Activated CD4-positive, alpha-beta memory T cell treated with anti-CD3 and anti-CD28 coated beads for 36 hours (primary cell): ENCODE measurements at places on chromosomes 3 and 15. TPM values are rescaled to one million over a fixed set of nuclear protein-coding genes. Genes with fewer than 3 reads are reported as not detected.

The PLA2G4F gene
- total RNA-seq: not detected

The ACP3 gene
- not detected for total RNA-seq

The SUSD5 gene
- not detected for total RNA-seq

The FRMD4B gene
- total RNA-seq: 32.8 TPM

The CCR9 gene
- not detected for total RNA-seq

The SLC15A2 gene
- 1.1 TPM for total RNA-seq

The GOLGA8T gene
- total RNA-seq: 0.19 TPM

The C3orf20 gene
- 0.12 TPM for total RNA-seq

The GOLGA6L9 gene
- total RNA-seq: 1.9 TPM

The RFTN1 gene
- 106 TPM for total RNA-seq

The IP6K1 gene
- 28.8 TPM for total RNA-seq

The PRSS50 gene
- not detected for total RNA-seq

The TMC3 gene
- not detected for total RNA-seq

The LMAN1L gene
- not detected for total RNA-seq

The DUOX2 gene
- total RNA-seq: 0.02 TPM

The TCAIM gene
- 17.9 TPM for total RNA-seq

The SMCO1 gene
- not detected for total RNA-seq

The ITIH3 gene
- not detected for total RNA-seq

The TRAT1 gene
- 20.7 TPM for total RNA-seq

The SLC28A2 gene
- total RNA-seq: not detected

The MED12L gene
- 1.5 TPM for total RNA-seq

The GHSR gene
- not detected for total RNA-seq

The FBXO40 gene
- total RNA-seq: not detected

The ITGA11 gene
- 0.59 TPM for total RNA-seq

The CXCR6 gene
- 4.0 TPM for total RNA-seq

The SCG3 gene
- total RNA-seq: not detected

The CKMT1A gene
- total RNA-seq: 0.41 TPM

The LYZL4 gene
- total RNA-seq: not detected

The CTXND1 gene
- total RNA-seq: not detected

The FOXL2NB gene
- not detected for total RNA-seq

The THAP10 gene
- total RNA-seq: 0.19 TPM

The MEIS2 gene
- total RNA-seq: not detected

The NCBP2 gene
- 83.0 TPM for total RNA-seq

The NR1I2 gene
- 0.39 TPM for total RNA-seq

The SEMA3B gene
- 0.97 TPM for total RNA-seq

The TP63 gene
- total RNA-seq: 0.52 TPM
